ENCODE measurements at places on chromosomes 11 and 22.

DNA sequence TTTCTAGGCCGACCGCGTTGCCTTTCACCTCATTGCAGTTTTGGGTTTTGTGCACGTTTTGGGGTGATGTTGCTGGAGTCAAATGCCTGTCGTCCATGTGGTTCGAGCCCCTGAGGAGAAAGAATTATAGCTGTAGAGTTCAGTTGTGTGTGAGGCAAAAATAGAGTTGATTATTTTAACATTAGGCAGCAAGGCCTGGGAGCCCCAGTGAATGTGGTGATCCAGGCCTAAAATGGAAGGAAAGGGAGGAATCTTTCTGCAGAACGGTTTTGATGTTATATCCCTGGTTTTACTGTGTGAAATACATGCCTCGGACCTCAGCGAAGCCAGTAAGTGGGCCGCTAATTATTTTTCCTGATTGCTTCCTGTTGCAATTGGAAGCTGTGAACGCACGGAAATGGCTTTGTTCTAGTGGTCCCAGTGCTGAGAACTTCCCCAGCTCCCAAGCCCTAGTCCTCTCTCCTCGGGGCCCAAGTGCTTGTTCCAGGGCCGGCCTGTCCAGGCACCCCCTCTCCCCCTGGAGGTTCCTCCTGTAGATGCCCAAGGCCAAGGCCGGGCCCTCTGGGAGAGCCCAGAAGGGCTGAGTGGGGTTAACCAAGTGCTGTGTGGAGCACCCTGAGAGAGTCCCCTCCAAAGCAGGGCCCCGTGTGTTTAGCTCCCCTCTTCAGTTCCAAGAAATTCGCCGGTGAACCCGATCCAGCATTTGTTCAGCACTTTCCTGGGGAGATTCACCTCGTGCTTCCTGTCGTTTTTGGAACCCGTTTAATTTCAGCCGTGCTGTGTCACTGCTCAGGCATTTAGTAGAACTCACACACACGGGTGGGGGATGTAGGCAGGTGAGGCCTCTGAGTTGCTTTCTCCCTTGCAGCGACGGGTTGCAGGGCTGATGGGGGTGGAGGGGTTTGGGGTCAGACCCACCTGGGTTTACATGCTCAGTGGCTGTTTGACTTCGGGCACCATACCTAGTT is 2.1 kb downstream of the LRP5 start:
- no peak for DNase-seq

DNA sequence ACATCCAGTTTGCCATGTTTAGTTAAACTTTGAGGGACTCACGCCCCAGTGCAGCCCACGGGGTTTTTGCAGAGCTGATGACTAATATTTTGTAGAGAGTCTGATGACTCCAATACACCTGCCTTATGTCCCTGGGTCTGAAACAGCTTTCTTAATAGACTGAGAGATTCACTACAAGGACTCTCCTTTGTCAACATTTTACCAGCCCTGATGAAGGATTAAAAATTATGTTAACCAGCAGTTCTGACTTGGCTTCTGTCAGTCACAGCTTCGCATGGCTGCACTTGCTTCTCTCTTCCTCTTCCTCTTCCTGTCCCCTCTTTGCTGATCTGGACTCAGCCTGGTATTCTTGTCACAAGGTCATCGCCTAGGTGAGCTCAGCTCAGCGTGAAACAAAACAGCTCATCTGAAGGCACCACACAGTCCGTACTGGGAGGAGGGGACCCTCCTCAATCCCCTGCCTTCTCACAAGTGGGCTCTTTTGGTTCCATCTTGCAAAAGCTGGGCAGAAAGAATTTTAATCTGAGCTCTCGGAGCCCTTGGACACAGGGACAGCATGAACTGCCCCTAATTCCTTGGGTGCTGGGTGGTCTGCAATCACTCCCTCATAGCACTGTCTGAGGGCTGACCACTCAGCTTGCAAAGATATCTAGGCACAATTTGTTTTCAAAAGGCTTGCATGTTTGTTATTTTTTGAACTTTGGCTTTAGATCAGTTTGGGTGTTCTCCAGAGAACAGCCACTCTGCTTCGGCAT is 38.1 kb upstream of the POU2AF1 start:
- no peak for DNase-seq

GRCh38 chr11:133563505-133564025 is 31.3 kb upstream of the OPCML start:
- no peak for DNase-seq

- no peak for DNase-seq
These were observed 28.5 kb upstream of the CCDC34 start for GRCh38 chr11:27391331-27392015.

- no peak for DNase-seq
These were observed 35.1 kb downstream of the LINC01488 start for GRCh38 chr11:69516526-69516925.

- no peak for DNase-seq
These were observed 62.9 kb upstream of the ATXN10 start for GRCh38 chr22:45608763-45609180.

Measured in NCI-H1417 treated with DMSO at 0.1 percent for 48 hours (cell line).